Forelimb muscle (tissue), 1 donor: ENCODE measurements at places on chromosomes 3 and 15. TPM values are rescaled to one million over a fixed set of nuclear protein-coding genes. Genes with fewer than 3 reads are reported as not detected.

The CKMT1B gene
- polyA plus RNA-seq: not detected

The C3orf20 gene
- polyA plus RNA-seq: 0.11 TPM

The FGD5 gene
- polyA plus RNA-seq: 18.2 TPM

The CPA3 gene
- 1.3 TPM for polyA plus RNA-seq

- no peak for DNase-seq
Measured at GRCh38 chr15:53979051-53979788, 979 bp downstream of the UNC13C start.

DNA sequence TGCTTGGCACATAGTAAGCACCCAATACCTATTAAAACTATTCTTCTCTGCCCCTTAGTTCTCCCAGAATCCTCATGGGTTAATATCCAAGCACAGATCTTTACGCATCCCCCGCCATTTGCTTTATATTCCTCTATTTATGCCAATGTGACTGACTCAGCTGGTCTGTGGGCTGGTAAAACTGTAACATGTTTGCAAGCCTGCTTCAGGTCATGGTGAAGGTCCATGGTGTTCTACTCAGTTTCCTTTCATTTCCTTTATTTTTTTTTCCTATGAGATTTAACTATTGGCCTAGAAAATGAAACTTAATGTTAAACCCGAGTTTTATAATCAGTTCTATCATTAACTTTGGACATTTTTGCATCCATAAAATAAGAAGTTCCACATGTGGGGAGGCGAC, 47.0 kb downstream of the FRMD4B start:
- DNase-seq: no peak

DNA sequence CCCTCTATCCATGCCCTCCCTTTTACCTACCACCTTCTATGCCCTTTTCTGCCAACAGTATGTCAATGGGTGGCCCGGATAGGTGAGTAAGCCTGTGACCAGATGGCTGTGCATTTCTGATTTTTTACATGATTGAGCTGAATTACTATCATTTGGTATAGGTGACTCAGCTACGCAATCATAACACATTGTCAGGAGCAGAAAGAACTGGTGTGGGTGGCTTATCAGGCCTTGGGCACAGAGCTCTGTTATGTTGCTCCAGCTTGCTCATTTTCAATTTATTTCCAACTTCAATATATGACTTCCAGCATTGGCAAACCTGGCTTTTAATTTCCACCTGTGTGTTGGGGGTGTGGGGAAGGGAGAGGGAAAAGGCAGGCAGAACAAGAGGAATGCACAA, 86.6 kb upstream of the AGBL1 start:
- no peak for DNase-seq

DNA sequence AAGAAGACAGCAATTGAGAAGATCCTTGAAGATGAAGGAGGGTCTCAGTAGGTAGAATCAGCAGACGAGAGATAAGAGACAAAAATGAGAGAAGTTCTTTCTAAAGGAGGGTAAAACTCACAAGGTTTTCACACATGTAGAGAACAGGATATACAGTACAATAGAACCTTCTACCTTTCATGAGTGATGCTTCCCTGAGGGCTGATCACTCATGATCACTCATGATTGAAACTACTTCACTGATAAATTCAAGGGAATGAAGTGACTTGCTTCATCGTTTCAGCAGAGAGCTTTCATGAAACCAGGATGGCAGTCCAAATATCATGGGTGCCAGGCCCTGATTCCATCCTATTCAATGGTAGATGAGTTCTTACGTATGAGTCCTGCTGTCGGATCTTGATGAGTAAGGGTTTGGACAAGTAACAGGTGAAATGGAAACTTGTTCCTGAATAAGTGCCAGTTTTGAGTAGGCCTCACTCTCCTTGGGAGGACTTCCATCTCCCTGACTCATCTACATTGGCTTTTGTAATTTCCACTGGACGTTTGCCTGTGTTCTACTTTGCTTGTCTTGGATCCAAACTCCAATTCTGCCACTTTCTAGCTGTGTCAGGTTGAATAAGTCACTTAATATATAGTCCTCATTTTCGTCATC, 9.6 kb upstream of the CLDN16 start:
- no peak for DNase-seq

DNA sequence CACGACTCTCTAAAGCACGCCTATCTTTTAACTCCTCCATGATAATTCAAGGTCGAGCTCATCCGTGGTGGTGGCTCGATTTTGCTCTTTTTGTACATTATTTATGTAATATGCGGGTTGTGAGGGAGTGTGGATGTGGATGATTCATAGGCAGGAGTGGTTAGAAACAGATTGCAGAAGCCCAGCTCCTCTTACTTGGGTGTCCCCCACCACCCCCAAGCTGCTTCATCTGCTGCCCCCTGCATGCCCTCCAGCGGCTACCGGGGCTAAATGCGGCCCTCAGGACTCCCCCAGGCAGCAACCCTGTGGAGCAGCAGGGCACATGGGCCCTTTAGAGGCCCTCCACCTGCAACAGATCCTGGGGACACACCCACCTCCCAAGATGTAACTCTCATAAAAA, 111.5 kb upstream of the SELENOK start:
- no peak for DNase-seq

GRCh38 chr15:88132499-88132898, 124.0 kb downstream of the NTRK3 start:
- DNase-seq: no peak

DNA sequence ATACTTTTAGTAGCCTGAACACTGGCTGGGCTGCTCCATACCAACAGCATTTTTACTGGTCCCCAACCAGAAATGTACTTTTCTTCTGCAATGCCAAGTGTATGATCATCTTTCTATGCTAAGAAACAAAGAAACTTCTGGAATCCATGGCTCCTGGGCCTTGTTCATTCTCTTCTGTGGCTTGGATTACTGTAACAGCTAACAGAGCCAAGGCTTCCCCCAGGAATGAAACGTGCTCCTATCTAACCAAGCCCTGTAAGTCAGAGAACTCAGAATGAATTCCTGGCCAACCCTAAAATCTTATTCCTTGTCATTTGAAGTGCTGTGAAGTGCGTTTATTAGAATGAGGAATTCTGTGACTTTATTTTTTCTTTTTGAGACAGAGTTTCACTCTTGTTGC, 102.9 kb upstream of the RAD18 start:
- DNase-seq: no peak

DNA sequence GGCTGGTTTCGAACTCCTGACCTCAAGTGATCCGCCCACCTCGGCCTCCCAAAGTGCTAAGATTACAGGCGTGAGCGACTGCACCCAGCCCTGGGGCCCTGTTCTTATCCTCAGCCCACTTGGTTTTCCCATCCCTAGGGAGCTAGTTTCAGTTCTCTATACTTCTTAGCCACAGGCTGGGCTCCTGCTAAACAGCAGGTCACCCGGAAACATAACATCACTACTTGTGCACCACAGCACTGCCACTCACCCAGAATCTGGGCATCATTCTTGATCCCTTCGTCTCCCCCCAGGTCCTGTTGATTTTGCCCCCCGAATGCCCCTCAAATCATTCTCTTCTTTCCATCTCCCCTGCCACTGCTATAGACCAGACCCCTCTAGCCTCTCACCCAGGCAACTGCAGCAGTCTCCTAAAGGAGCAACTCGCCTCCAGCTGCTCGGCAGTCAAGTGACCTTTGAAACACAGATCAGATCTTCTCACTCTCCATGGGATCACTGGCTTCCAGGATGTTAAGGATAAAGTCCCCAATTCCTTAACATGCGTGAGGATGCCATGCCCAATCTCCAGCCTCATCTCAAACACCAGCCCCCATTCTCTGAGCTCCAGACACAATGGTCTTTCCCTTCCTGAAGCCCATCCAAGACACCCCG, 5.6 kb upstream of the AP3S2 start:
- DNase-seq: no peak

DNA sequence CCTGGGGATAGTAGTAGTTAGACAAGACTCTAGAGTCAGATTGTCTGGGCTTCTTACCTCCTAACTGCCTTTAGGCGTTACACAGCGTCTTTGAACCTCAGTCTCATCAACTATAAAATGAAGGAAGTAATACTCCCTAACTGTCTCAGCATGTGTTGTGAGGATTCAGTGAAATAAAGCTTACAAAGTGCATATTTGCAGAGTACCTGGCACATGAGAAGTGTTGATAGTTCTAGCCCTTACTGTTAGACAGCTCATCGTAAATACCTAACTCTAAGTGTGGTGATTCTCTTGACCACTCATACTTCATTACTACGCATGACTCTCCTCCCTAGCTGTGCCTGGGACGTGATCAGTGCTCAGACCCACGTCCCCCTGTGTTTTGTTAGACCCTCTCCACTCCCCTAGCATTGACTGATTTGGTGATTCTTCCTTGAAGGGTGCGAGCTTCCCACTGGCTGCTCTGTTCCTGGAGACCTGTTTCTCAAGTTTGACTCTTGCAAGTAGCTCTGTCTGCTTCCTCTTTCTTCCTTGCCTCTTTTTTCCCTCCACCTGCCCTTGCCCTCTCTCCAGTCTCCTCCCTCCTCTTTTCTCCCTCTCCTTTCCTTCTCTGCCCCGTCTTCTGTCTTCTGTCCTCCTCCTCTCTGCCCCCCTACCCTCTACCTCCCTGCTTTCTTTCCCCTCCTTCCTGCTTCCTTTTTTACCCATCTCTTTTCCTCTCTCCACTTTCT, 124.2 kb downstream of the SLC25A26 start:
- no peak for DNase-seq

- DNase-seq: no peak
Measured at GRCh38 chr3:128252083-128252482, 98.8 kb downstream of the EEFSEC start.

DNA sequence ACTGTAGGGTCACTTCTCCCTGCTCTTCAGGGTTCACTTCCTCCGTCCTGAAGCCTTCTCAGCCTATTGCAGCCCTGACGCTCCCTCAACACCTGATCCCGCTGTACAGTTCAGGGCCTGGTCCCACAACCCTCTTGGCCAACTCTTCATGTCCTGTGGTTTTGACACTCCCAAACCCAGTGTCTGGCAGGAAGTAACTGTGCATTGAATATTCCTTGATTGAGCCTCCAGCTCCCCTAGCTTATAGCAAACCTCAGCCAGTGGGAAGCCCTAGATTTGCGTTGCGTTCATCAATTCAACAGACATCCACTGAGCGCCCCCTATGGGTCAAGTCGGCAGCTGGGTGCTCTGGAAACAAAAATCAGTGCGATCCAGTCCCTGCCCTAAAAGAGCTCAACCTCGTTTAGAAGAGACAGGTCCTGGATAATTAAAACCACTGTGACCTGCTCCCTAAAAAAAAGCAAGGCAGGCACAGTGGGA, 13.5 kb downstream of the UBAP1L start:
- peak; percentile 39 for DNase-seq

DNA sequence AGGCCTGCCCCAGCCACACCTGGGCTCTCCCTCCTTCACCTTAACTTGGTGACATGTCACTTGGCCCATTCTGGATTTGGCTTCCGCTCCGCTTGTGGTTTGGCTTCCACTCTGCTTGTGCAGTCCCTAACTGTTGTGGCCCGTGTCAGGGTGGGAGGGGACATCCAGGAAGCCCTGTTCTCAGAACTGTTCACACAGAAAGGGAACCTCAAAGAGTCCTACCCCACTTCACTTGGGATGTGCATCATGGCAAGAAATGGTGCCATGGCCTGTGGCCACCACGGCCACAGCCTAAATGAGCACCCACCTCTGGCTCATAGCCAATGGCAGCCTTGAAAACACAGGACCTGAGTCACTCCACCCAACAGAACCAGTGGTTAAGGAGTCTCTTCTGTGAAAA, 63.4 kb downstream of the CYP19A1 start:
- no peak for DNase-seq

- DNase-seq: no peak
Measured at GRCh38 chr3:189822726-189823125, 191.5 kb downstream of the TP63 start.

DNA sequence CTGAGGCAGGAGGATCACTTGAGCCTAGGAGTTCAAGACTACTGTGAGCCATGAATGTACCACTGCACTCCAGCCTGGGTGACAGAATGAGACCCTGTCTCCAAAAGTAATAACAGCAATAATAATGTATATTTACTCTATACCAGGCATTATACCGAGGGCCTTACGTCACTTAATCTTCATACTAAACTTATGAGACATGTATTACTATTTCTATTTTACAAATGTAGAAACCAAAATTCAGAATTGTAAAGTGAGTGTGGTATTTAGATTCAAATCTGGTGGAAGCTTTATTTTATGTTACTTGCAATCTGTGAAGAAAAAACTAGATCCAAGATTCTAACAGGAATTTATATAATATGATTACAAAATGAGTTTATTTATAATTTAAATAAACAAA, 9.7 kb upstream of the BLM start:
- no peak for DNase-seq

DNA sequence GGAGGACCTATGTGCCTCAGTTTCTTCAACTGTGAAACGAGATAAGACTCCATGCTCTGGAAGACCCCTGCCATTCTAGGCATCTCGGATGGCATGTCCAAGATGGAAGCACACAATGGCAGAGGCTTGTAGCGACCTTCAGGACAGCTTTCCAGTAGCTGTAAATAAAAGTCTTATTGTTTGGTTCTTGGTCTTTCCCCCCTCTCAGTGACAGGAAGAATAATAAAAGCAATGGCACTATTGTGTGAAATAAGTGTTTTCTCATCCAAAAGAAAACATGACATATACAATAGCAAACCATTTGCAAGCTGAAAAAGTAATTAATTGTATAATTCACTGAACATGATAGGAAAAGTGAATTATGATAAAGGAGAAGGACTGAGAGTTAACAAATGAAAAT, 32.5 kb upstream of the CD47 start:
- DNase-seq: no peak

GRCh38 chr3:169323578-169324451, 339.7 kb downstream of the MECOM start:
- peak; percentile 47 for DNase-seq

- no peak for DNase-seq
Measured at GRCh38 chr3:52912885-52913731, 15.8 kb upstream of the STIMATE start.

- no peak for DNase-seq
Measured at GRCh38 chr3:73552700-73553099, 72.0 kb downstream of the PDZRN3 start.

DNA sequence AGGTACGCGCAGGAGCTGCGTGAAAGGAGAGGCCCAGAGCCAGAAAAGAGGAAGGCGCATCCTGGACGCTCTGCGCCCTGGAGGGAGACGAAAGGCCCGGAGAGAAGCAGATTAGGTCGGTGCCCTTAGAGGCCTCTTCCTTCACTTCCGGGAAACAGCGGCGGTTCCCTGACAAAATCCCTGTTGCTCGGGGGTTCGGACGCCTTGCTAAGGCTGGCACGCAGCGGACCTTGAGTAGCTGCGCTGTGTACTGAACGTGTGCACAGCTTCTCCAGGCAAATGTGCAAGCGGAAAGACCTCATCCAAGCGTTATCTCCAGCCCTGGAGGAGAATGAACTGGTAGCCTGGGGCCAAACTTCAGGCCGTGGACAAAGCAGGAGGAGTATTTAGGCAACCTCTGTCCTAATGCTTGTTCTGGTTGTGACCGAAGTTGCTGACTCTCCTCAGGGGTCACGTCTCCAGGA, 3.0 kb upstream of the SOX14 start:
- no peak for DNase-seq

- no peak for DNase-seq
Measured at GRCh38 chr3:60036803-60037202, 987.0 kb upstream of the CFAP20DC start.

DNA sequence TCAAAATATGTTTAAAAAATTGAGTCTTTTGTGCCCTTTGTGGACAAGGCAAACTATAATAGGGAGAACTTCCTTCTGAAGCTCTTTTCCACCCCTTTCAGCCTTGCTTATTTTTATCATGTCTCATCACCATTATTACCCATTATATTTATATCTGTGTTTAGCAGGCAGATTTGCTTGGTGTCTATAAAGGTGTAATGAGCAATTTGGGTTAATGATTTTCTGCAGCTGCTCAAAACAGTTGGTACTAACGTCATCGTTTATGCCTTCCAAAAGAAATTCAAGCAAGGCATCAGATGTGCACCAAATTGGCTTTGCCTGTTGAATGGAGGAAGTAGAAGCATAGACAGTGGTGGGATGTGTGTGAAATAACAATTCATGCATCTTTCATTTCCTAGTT, 483.7 kb upstream of the SGO1 start:
- DNase-seq: no peak
